Thymus (tissue), 14 donors: ENCODE measurements at places on chromosomes 2 and 18. TPM values are rescaled to one million over a fixed set of nuclear protein-coding genes. Genes with fewer than 3 reads are reported as not detected.

Gene PSTPIP2
- polyA plus RNA-seq: 8.1 TPM

Gene CHRND
- polyA plus RNA-seq: 0.43 TPM

Gene KCNF1
- 0.52 TPM for polyA plus RNA-seq

Gene DSG1
- 3.7 TPM for polyA plus RNA-seq

Gene PMAIP1
- polyA plus RNA-seq: 20.0 TPM
